ENCODE measurements at places on chromosomes 13 and 19.

DNA sequence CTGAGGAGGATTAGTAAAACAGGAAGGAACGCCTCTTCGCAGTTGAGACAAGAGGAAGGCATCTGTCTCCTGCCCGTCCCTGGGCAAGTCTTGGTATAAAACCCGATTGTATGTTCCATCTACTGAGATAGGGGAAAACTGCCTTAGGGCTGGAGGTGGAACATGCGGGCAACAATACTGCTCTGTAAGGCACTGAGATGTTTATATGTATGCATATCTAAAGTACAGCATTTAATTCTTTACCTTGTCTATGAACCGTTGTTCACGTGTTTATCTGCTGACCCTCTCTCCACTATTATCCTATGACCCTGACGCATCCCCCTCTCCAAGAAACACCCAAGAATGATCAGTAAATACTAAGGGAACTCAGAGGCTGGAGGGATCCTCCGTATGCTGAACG lies 722 bp upstream of the TIMM50 start:
- DNase-seq: no peak

DNA sequence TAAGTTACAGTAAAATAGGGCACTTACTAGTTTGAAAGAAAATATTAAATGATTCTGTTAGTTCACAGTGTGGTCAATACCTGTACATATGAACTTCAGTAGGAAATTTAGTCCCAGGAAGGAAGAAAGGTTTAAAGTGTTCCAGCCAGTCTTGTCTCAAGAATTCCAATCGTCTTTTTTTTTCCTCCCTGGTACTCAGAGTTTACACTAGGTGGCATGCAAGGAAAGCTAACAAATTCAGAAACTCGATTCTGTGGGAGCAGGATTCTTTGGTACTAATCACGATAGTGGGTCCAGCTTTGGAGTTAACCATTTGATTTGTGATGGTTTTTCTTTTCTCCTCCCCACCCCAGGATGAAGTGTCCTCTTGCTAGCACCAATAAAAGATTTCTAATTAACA lies 43.6 kb downstream of the POLR1D start:
- no peak for DNase-seq

- DNase-seq: no peak
Observed at GRCh38 chr13:106129273-106129672, 406.2 kb downstream of the EFNB2 start.

GRCh38 chr13:22176968-22177520 lies 506.2 kb downstream of the FGF9 start:
- no peak for DNase-seq

GRCh38 chr13:60095300-60095699 lies 68.4 kb downstream of the DIAPH3 start:
- no peak for DNase-seq

DNA sequence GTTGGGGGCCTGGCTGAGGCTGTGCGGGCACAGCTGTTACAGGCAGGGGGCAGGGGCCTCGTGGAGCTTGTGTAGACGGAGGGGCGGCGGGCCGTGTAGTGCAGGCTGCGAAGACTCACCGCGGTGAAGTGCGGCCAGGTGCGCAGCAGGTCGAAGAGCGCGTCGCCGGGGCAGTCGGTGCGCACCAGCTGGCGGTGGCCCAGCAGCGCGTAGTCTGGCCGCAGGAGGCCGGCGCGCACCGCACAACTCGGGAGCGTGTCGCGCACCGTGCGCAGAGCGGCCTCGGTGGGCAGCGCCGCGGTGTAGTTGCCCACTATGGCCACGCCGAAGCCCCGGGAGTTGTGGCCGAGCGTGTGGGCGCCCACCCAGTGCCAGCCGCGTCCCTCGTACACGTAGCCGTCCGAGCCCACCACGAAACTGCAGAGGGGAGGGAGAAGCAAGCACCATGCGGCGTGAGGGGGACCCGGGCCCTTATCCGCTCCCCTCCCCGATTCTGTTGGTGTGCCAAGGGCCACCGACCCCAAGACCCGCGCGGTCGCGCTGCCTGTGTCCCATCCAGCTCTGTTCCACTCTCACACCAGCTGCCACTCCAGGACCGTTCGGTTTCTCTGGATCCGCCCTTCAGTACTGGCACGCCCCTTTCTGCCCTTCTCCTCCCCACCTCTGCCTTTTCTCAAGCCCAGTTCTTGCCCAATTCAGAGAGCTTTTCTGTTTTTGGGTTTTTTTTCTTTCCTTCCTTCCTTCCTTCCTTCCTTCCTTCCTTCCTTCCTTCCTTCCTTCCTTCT lies 5.4 kb upstream of the RASAL3 start:
- DNase-seq: no peak

DNA sequence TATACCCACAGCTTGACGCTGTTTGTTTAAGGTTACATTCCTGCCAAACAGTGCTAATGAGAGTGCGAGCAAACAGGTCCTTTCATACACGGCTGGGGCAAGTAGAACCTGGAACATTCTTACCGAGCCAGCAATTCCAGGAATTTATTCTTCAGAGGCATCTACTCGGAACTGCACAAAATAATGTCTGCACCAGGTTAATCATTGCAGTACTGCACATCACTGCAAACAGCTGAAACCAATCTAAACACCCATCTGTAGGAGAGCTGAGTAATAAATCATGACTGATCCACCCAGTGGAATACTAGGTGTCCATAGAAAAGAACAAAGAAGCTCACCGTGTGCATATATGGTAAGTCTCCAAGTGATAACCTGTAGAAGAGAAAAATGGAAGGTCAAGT lies 1.2 kb upstream of the ZNF579 start:
- no peak for DNase-seq

DNA sequence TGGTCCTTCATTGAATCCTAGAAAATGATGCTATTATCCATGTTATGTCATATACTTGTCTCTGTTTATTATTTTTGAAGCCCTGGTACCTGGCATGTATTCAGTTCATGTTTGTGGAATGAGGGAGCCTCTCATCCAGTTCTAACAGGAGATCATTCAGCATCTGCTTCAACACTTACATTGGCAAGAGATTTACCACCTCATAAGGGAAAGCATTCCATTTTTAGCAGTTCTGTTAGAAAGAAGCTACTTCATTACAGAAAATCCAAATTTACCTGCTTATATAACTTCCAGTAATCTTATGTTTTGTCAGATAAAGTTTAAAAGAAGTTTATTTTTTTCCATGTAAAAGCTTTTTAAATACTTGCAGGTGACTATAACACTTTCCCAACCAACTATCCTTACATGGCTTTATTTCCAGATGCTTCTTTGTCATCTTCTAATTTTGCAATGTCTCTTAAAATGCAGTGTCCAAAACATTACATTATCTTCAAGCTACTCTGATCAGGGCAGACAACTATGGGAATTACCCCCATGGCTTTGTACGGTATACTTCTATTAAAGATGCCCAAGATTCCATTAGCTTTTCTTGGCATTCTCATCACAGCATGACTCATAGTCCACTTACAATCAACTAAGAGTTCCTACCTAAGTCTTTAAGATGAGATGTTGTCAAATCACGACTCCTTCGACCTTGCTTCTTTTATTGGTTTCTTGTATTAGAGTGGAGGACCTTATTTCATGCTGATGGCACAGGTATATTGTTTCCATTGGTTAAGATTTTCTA lies 262.1 kb downstream of the PCDH9 start:
- DNase-seq: no peak

- no peak for DNase-seq
Observed at GRCh38 chr13:106418556-106418955, 116.9 kb downstream of the EFNB2 start.

DNA sequence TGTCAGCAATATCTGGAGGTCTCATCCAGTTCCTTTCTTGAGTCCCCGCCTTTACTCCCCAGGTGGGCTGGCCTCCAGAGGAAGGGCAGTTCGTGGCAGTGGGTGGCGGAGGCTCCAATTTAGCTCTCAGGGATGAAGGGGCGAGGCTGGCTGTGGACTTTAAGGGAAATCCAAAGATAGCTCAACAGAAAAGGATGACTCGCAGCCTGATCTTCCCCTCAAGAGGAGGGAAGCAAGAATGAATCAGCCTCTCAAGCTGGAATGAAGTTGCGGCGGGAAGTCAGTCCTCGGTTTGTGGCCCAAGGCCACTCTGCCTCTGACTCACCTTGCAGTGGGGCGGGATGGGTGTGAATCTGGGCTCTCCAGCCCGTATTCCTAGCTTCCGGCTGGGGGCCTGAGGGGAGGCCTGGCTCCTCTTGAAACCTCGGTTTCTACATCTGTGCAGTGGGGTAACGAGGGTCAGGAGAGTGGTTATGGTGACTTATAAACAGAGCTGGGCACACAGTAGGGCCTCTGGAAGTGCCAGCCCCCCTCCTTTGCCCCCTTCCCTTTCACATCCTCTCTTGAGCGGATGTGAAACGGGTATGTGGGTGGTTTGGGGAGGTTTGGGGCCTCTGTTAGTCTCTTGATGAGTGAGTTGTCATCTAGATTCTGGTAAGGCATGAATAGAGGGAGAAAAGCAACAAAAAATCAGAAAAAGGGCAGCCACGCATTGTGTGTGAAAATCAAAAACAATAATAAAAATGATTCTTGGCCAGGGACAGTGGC lies 10.5 kb upstream of the SMG9 start:
- peak; percentile 54 for DNase-seq

GRCh38 chr13:25378528-25378927 lies 6.8 kb downstream of the ATP8A2 start:
- DNase-seq: no peak

- no peak for DNase-seq
Observed at GRCh38 chr13:99113351-99113750, 87.3 kb upstream of the UBAC2 start.

GRCh38 chr19:40056505-40056904 lies 474 bp upstream of the ZNF780B start:
- DNase-seq: no peak

GRCh38 chr19:36221474-36221873 lies 6.6 kb downstream of the ZNF146 start:
- no peak for DNase-seq

DNA sequence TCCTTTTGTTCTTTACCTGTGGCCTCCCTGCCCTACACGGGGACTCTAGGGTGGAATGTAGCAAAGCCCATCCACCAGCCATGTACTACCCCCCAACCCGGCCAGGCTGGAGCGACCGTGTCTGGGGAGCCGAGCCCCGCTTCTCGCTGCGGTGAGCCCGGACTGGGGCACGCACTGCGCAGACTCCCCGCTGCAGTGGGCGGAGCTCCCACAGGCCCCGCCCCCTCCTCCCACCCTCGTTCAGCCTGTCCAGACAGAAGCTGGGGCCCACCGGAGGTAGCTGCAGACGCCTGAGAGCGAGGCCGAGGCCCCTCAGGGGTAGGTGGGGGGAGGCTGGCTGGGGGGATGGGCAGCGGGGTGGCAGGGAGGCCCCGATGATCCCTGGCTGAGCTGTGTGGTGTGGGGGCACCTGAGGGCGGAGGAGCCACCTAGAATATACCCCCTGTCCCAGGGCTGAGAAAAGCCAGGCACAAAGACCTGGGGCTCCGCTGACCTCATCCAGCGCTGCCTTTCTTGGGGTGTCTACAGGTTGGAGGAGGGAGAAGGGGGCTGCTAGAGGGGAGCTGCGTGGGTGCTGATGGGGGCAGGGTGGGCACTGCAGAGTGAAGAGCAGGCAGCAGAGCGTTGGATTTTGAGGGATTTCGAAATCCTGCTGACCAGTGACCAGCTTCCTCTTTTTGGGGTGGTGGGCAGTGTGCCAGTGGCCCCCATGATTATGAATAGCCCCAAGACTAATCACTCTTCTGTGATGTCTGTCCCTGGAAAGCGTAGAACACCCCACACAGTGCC lies 17.3 kb downstream of the PLD3 start:
- peak; percentile 94 for DNase-seq

DNA sequence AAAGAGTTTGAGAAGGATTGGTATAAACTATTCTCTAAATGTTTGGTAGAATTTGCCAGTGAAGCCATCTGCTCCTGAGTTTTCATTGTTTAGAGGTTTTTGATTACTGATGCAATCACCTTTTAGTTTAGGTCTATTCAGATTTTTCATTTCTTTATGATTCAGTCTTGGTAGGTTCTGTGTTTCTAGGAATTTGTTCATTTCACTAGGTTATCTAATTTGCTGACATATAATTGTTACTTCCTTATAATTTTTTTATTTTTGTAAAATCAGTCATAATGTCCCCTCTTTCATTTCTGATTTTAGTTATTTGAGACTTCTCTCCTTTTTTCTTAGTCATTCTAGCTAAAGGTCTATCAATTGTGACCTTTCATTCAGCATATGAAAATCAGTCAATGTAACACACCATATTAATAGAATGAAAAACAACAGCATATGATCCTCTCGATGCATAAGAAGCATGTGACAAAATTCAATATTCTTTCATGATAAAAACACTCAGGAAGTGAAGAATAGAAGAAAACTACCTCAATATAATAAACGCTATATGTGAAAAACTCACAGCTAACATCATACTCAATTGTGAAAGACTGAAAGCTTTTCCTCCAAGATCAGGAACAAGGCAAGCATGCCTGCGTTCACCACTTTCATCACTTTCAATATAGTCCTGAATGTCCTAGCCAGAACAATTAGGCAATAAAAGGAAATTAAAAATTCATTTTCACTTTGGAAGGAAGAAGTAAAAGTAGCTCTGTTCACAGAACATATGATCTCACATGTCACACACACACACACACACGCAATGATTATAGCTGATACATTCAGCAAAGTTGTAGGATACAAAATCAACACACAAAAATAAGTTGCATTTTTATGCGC lies 149.1 kb downstream of the COG6 start:
- DNase-seq: no peak

DNA sequence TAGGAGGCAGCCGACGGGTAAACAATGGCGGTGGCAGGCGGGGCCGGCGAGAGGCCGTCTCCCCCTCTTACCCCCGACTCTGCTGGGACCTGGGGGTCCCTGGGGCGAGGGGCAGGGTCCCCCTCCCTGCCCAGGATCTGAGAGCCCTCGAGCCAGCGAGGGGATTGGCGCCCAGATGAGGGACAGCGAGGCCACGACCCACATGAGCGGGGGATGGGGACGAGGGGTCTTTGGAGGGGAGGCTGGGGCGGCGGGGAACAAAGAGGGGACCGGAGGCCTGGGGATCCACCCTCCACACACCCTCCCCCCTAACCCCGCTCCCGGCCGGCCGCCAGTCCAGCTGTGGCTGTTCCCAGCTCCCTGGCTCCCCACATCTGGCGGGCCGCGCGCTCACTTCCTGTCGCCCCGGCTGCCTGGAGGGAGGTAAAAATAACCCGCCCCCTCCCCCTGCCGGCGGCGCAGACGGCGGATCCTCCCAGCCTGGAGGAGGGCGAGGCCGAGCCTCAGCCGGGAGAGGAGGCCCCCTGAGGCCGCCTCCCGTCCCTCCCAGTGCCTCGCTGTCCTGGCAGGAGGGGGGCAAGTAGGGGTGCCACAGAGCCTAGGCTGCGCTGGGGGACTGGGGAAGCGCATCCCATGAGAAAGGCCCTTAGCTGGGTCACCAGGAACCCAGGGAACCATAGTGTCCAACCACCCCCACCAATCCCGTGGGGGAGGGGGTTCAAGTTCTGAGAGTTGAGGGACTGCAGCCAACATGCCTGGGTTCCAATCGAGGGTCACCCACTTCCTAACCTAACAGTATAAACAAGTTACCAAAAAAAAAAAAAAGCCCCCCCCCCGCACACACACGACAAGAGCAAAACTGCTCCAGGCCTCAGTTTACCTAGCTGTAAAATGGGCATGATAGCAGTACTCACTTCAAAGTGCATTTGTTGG lies 29.3 kb upstream of the NANOS3 start:
- peak; percentile 87 for DNase-seq

- no peak for DNase-seq
Observed at GRCh38 chr13:44373601-44374347, at the start of gene SERP2. TSS of gene SERP2 (plus strand) at chr13:44373824. CDS start at chr13:44374026, 202 bp downstream.
